Stimulated activated CD4-positive, alpha-beta T cell treated with anti-CD3 and anti-CD28 coated beads, Interleukin-2, amount 100 ng/mL, for 4 hours (primary cell): ENCODE measurements at places on chromosomes 4 and X.

- DNase-seq = no peak
Observed at GRCh38 chr4:184010696-184011095, 105.6 kb downstream of the STOX2 start.

DNA sequence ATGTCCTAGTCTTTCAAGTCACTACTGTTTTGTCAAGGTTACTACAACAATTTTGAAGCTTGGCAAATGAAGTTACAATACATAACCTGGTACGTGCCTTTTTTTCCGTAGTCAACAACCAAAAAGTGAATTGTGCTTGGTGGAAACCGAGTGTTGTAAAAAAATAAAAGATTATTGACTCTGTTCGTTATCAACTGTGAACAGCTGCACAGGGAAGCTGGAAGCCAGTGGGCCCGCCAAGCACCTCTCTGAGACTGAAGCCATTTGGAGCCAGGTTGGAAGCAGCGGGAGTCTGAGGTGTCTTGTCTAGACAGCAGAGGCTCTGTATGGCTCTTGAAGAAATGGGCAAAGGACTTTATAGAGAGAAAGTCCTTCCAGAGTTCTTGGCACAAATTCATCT is 119.0 kb downstream of the GALNTL6 start:
- DNase-seq = no peak

DNA sequence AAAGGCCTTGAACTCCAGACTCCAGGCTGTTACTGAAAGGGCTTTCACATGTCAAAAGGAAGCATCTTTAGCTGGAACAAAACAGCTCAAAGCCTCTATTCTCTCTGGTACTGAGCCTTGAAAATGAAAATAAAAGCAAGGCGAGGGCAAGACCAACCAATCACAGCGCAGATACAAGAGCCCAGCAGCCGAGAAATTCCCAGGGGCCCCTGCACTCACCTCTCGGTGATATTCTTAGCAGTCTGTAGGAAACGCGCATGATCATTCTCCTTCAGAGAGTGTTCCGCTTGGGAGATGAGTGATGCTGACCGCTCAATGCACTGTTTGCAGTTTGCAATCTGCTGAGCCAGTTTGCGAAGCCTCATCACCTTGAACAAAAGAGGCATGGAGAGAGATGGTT is 138.1 kb downstream of the MID1 start:
- DNase-seq = no peak

GRCh38 chr4:107725281-107725859 is 5.3 kb upstream of the PAPSS1 start:
- no peak for DNase-seq

DNA sequence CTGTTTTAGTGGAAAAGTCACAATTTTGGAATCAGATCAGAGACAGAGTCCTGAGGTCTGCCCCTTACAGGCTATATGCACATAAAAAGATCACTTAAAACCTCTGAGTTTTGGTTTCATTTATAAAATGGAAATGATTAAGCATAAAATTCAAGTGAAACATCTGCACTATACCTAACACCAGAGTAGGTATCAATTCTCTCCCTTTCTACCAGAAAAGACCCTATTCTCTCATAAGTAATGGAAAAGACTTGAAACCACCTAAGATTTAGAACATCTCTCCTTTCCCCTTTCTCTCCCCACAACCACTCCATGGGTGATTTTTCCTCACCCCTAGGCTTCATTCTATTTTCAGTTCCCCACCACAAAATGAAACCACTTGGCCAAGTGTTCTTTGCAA is 907 bp downstream of the LHFPL1 start:
- no peak for DNase-seq

GRCh38 chrX:38985375-38985774 is 184.1 kb downstream of the MID1IP1 start:
- no peak for DNase-seq

- DNase-seq = no peak
Observed at GRCh38 chr4:151865744-151866591, 105.2 kb upstream of the GATB start.

GRCh38 chrX:123878252-123878721 is 18.4 kb downstream of the XIAP start:
- no peak for DNase-seq

DNA sequence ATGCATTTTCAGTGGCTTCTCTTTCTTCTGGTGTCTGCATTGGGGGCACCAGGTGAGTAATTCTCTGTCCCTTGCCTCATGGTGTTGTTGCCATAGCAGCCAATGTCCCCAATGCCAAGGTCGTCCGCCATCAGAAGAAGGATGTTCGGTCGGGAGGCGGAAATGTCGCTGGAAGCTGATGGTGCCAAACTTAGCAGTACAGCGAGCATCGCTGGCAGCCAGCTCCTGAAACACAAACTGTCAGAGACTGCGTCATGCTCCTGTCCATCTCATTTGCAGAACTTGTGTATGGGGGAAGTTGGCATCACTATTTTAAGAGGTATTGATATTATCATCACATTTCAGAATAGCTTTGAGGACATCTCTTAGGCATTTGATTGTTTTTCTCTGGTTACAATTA is 29.1 kb upstream of the ARSD start:
- DNase-seq = no peak

- DNase-seq = no peak
Observed at GRCh38 chrX:37779857-37780256, at the start of gene CYBB. Gene CYBB (plus strand): TSS chrX:37780059. CDS start chrX:37780078, 19 bp downstream.

DNA sequence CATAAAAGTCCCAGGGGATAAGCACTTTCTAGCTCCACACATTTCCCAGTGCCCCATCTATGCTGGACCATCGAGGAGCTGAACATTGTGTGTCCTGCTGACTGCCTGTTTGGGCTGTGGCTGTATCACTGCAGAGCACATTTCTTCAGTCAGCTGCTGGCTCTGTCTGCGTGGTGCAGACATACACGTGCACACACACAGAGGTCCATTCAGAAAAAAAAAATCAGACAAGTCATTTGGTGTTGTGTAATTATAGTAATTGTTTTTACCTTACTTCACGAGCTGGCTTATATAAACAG is 1.1 kb upstream of the PDLIM3 start:
- DNase-seq = no peak

- DNase-seq = no peak
Observed at GRCh38 chrX:38332505-38332904, 5.2 kb upstream of the RPGR start.

GRCh38 chr4:8706216-8707044 is 113.9 kb downstream of the CPZ start:
- DNase-seq = no peak

DNA sequence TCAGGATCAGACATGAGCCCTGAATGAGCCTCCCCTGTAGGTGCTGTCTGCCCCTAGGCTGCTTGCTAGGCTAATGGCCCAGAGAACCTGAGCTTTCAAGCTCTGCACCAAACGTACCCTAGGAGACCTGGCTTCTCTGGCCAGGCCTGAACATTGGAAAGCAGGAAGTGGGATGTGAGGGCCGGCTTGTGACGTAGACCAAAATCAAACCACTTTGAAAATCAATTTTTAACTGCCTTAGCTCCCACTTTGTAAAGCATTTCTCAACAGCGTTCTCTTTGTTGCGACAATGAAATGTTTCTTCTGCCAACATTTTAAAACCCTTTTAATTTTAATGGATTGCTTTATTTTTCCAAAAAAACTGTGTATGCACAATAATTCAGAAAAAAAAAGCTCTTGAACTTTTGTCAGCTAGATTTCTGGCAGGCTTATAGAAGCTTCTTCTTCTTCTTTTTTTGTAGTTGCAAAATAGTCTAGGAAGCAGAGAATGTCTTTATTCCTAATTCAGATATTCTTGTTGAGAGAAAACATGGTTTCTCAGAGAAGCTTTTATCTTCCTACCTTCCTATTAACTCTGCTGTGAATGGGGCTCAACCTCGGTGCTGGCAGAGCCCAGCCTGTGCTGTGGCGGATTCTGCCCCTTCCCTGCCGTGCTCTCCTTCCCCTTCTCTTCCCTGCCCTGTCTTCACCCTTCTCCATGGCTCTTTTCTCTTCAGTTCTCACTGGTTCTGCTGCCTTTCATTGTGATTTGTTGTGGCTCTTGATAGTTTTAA is 145.2 kb upstream of the SFRP2 start:
- no peak for DNase-seq
